Heart left ventricle (tissue), 16 donors: ENCODE measurements at places on chromosomes 3 and 15. TPM values are rescaled to one million over a fixed set of nuclear protein-coding genes. Genes with fewer than 3 reads are reported as not detected.

PLAAT1 gene
- 10.9 TPM for polyA plus RNA-seq

- no peak for DNase-seq
These were observed 12.0 kb upstream of the RTP3 start for GRCh38 chr3:46485779-46486175.

DNA sequence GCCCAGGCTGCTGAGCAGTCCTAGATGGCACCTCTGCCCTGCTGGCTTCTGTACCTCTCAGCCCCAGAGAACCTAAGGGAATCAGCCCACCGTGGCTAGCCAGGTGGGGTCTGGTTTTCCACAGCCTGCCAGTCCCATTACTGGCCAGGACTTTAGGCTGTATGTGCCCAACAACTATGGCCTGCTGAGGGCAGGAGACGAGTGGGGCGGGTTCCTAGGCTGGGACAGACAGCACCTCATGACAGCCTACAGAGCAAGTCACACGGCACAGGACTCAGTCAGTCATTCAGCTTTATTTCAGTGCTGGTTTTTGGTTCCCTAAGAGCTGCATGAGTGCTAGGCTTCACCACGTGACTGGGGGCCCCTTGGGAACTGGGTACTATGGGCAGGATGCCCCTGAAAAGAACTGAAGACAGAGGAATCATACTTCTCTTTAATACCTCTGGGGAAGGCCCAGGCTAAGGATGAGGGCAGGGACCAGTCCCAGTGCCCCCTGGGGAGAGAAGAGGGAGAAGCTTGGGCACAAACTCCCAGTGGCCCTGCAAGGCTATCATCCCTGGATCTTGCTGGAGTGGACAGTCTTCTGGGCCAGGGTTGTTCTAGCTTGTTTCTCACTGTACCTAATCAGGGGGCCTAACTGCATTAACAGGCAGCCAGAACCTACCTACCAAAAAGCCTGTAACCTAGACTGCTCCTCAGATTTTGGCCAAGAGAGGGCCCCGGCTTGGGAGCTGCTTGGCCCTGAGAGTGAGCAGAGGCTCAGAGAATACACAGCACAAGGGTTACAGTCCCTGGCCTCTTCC is 14.8 kb downstream of the CLK3 start:
- no peak for DNase-seq

GRCh38 chr3:100737334-100737733 is 28.0 kb downstream of the TFG start:
- DNase-seq: no peak

PLSCR2 gene
- not detected for polyA plus RNA-seq

BOC gene
- 2.0 TPM for polyA plus RNA-seq

- no peak for DNase-seq
These were observed 73.0 kb downstream of the OXNAD1 start for GRCh38 chr3:16337856-16338540.

GRCh38 chr15:47427463-47427862 is 289.8 kb upstream of the SEMA6D start:
- DNase-seq: no peak

- DNase-seq: no peak
These were observed 1052.4 kb downstream of the TUSC7 start for GRCh38 chr3:117761703-117762620.

GRCh38 chr15:99651023-99651807 is 82.0 kb downstream of the LYSMD4 start:
- DNase-seq: no peak

TIGIT gene
- not detected for polyA plus RNA-seq

DNA sequence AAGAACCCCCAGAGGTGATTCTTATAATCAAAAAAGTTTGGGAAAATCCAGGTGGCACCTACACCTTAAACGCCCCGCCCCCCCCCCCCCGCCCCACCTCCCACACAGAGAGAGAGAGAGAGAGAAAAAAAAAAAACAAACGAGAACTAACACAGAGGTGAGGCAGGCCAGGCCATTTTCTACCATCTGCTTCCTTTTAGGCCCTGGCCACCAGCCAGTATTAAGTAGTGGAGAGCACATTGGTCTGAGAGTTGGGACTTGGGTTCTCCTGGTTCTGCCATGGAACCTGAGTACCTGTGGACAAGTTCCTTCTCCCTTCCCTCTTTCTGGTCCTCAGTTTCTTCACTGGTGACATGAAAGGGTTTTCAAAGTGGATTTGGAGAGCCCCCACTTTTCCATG is 60.6 kb downstream of the SLC6A11 start:
- no peak for DNase-seq

DNA sequence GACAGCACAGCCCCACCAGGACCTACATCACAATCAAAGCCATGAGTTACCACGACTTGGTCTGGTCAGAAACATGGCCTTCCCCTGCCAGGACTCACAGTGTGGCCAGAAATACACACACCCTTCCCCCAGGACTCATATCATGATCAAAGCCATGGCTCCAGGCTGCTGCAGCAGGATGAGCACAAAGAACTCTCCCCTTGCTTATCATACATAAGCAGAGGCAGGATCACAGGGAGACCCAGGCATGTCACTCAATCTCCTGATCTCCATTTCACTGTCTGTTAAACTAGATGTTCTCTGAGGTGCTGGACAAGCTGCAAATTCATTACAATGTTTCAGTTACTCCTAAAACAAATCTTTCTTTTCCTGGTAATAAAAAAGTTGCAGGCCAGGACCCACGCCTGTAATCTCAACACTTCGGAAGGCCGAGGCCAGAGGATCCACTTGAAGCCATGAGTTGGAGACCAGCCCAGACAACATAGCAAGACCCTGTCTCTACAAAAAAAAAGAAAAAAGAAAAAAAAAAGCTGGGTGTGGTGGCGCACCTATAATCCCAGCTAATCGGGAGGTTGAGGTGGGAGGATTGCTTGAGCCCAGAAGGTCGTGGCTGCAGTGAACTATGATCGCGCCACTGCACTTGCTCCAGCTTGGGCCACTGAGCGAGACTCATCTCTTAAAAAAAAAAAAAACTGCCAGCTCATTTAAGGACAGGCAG is 1.2 kb downstream of the PFKFB4 start:
- no peak for DNase-seq

- no peak for DNase-seq
These were observed 289.7 kb downstream of the RPLP1 start for GRCh38 chr15:69742361-69742760.
